ENCODE measurements at places on chromosomes 13 and 19. TPM values are rescaled to one million over a fixed set of nuclear protein-coding genes. Genes with fewer than 3 reads are reported as not detected.

GRCh38 chr19:38031423-38031770 is 124.4 kb downstream of the SIPA1L3 start:
- no peak for DNase-seq

The WDR87 gene
- total RNA-seq, result not detected

DNA sequence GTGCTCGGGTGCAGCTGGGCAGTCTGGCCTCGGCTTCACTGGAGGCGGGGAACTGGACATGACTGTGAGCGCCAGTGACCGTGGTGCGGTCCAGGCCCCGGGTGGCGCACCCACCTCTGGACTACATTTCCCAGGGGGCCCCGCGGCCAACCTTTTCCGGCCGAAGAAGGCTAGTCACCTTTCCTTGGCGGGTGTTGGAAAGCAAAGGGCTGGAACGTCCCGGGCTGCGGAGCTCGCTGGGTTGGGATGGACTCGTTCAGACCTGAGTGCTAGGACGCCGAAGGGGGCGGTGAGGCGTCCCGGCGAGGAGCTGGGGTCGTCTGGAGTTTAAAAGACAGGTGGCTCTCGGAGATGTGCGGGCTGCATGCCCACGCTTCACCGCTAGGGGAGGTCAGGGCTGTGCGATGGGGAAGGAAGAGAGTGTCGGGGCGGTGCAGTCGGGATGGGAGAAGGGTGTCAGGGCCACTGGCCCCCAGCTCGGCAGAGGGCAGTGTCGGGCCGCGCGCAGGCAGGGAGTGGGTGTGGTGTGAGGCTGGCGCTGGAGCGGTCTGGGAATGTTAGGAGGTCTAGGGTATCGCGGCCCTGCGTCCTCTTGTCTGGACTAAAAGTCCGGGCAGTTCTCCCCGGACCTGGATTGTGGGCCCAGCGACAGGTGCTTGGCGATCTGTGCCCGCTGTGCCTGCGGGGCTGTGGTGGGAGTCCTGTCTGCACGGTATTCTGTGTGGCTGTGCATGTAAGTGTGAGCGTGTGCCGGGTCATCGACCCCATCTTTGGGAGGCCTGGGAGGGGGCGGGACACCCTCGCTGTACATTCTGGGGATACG is 57.1 kb downstream of the ZNF568 start:
- peak; percentile 81 for DNase-seq

GRCh38 chr19:52690369-52691214 is 44.3 kb downstream of the ZNF611 start:
- peak; percentile 96 for DNase-seq

The ZNF491 gene
- total RNA-seq, result 6.2 TPM

The ZNF560 gene
- total RNA-seq, result not detected

The CYP4F2 gene
- not detected for total RNA-seq

- no peak for DNase-seq
These were observed 250.0 kb downstream of the DNAJC15 start for GRCh38 chr13:43273362-43273761.

DNA sequence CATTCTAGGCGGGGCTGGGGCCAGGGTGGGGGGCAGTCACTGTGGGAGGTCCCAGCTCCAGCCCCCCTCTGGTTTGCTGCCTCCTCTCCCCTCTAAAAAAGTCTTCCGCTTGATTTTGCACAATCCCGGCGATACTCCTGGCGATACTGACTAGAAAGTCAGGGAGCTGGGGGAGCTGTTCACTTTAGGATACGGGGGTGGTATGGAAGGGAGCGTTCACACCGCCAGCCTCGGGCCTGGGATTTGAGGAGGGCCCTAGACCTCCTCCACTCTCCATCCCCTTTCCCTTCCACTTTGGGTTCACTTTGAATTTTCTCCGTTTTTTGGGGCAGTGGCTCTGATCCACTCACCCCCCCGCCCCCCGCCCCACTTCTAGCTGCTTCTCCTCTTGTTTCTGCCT is 35.0 kb downstream of the KEAP1 start:
- DNase-seq, result no peak

GRCh38 chr13:95530178-95530577 is 22.3 kb upstream of the CLDN10 start:
- DNase-seq, result no peak

The ADAMTSL5 gene
- total RNA-seq, result 27.2 TPM

DNA sequence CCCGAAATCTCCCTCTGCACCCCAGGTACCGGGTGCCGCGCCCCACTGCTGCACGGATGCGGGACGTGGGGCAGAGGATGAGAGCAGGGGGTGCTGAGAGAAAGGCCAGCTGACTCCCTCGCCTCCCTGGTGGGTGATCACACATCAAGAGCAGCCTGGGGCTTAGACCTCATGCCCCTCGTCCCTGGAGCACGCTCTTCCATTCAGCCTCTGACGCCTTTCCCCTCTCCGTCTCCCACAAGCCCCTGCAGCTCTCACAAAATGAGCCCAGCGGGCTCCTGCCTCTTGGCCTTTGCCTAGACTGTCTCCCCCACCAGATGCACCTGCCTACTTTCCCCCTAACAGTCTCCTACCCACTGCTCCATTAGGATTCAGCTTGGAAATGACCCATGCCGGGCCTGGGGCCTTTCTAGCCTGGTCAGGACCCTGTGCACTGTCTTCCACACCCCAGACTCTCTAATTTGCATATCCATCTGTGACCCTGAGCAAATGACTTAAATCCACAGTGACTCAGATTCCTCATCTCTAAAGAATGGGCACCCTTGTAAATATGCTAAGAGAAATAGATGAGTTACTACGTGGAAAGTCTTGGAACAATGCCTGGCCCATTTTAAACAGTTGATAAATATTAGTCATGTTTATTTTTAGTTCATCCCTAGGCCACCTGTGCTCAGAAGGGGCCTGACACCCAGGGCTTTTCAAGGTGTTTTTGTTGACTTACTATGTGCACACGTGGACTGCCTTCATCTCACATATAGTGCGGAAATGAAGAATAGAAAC is 582 bp upstream of the PTPRH start:
- DNase-seq, result no peak

The SGCG gene
- total RNA-seq, result 88.2 TPM

The ZNF616 gene
- 3.3 TPM for total RNA-seq

DNA sequence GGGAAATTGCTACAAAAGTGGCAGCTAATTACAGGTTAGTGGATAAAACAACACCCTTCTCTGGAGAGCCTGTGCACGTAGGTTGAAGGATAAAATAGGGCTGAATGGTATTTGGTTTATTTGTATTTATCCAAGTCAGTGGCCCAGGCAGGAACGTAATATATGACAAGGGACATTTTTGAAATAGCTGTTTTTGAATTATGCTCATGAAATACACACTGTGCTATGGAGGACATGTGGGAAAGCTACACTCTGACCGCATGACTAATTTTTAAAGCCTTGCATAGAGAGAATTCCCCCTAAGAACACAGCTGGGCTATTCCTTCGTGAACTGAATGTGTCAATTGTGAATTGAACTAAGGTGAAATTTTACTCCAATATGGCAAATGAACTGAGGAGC is 292.1 kb upstream of the MAB21L1 start:
- DNase-seq, result no peak

DNA sequence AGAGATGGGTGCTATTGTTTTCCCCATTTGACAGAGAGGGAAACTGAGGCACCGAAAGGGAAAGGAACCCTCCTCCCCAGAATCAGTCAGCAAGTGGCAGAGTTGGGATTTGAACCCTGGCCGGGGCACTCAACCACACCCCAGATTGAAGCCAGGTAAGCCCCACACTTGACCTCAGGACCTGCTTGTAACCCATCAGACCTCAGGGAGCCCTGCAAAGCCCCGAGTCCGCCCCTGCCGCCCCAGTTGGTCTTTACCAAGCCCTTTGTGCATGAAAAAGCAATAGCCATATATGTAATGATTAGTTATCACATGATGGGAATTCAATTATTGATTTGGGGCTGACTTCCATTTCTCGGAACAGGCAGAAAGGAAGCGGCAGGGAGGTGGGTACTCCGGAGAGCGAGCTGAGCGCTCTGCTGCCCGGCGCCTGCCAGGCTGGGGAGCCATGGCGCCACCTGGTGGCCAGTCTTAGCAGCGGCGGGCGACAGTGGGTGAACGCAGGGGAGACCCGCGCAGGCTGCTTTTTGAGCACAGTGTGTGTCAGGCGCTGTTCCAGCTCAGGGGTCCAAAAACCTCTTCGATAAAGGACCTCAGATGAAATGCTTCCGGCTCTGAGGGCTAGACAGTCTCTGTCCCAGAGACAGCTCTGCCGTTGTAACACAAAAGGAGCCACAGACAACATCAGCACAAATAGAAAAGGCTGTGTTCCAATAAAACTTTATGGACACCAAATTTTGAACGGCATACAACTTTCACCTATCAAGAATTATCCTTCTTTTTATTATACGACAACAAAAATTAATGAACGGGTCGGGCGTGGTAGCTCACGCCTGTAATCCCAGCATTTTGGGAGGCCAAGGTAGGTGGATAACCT is 82.9 kb upstream of the CACNA1A start:
- DNase-seq, result peak; percentile 61

- no peak for DNase-seq
These were observed 43.6 kb downstream of the POLR1D start for GRCh38 chr13:27665333-27665732.

The ZNF723 gene
- total RNA-seq, result not detected
